NCI-H524 treated with DMSO at 0.1 percent for 48 hours (cell line): ENCODE measurements at places on chromosomes 12 and 14.

DNA sequence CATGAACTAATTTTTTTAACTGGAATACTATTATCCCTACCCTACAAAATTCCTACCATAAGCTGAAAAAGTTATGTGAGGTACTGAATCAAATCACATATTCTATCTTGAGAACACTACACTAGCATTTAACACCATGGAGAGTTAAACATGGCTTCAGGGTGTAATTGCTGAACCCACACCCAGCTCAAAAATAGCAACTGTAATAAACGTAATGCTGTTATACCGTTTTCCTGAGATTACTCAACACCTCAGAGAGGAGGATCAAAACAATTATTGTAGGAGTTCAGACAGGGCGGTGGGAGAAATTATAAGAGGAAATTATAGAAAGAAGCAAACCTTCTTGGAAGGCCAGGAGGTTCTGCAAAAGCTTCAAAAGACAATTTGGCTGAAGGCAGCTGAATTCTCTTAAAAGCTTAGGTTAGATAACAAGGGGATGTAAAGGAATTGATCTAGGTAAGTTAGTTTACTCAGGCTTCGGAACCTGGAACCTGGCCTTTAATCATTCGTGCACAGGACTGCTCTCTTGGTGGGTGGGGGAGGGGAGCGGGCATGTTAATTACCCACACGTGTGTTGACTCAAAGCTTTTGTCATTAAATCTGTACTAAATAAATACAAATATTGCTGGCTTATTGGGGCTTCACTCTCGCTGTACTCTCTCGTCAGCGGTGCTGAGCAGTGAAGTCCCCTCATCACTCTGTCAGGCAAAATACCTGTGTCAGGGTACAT, 12.1 kb upstream of the IPO8 start:
- DNase-seq = no peak

DNA sequence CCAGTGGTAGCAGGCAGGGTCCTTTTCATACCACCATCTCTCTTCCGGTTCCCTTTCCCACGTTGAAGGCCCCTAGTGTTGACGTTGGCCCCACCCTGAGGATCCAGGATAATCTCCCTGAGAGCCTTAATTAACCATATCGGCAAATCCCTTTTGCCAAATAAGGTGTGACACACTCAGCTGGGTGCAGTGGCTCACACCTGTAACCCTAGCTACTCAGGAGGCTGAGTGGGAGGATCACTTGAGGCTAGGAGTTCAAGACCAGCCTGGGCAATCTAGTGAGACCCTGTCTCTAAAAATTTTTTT, 2.8 kb upstream of the TMEM119 start:
- DNase-seq = no peak

DNA sequence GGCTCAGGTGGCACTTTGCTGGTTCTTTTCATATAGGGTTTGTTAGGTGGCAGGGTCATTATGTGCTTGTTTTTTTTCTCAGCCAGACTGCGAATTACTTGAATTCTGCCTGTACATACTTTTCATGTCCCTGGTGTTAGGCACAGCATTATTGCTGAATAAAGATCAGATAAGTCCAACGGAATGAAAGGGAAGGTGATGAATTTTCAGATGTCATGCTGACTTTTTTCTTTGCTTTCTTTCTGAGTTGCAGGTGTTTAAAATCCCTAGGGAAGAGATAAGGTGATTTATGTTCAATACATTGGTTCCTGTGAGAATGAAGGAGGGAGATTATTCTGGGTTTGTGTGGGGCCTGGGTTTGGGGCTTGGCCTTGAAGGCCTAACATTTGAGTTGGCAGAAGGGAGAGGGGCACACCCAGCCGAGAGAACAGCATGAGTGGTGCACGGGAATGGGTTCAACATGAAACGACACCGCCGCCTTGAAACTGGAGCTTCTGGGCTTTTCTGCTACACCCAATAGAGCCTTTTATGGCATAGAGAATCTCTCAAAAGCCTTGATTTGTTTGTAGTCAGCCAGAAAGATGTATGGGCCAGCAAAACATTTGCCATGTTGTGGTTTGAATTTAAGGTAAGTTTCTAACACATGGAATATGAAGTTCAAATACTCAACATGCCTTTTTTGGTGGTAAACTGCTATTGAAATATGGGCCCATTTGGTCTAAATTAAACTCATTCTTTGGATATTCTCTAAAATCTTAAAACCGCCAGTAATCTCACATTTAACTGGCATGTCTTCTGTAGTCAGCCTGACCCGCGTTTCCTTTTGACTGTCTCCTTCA, 477.0 kb downstream of the PCNX1 start:
- DNase-seq = no peak

DNA sequence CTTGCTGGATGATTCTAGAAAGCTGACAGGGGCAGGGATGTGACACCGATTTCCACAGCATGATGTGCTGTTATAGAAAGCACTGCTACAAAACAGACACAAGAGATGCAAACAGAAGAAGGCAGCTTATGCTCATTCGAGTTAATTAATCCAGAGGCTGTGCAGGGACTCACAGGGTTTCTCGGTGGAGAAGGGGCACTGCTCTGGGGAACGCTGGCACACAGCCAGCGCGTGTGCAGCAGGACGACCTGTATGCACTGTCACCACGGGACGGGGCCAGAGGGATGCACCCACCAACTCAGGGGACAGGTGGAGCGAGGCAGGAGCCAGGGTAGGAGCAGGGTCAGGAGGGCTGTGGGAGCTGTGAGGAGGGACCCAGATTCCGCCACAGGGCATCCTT, 143.5 kb downstream of the RIMBP2 start:
- no peak for DNase-seq

- peak; percentile 45 for DNase-seq
Measured at GRCh38 chr14:99568567-99569560, 35.1 kb downstream of the CCDC85C start.

DNA sequence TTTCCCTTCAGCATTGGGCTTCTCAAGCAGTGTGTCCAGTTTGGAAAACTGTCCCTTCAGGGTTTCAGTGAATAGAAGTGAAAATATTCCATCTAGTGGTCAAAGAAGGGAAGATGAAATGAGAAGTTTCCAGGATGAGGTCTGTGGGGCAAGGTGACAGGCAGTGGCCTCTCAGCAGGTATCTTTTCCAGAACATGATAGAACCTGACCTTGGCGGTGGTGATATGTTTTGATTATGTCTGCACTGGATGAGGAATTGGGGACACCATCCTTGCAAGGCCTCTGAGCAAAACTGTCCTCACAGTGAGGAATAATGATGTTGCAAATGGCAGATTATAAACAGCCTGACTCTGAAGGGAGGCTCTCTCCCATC, 4.7 kb downstream of the GPX2 start:
- DNase-seq = no peak

DNA sequence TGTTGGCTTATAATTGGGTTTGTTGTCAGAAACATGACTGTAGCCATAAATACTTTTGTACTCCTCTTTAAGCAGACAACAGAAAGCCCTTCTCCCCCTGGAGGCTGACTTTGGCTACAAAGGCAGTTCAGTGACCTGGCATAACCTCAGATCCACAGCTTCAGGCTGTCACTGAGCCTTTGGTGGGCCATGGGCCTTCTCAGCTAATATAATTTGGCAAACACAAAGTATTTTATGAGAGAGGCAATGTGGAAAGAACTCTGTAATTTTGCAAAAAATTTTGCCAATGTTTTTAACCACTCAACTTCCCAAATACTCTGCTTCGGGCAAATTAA, 15.5 kb upstream of the MGP start:
- no peak for DNase-seq

GRCh38 chr12:11762723-11763326, 113.4 kb downstream of the ETV6 start:
- no peak for DNase-seq

DNA sequence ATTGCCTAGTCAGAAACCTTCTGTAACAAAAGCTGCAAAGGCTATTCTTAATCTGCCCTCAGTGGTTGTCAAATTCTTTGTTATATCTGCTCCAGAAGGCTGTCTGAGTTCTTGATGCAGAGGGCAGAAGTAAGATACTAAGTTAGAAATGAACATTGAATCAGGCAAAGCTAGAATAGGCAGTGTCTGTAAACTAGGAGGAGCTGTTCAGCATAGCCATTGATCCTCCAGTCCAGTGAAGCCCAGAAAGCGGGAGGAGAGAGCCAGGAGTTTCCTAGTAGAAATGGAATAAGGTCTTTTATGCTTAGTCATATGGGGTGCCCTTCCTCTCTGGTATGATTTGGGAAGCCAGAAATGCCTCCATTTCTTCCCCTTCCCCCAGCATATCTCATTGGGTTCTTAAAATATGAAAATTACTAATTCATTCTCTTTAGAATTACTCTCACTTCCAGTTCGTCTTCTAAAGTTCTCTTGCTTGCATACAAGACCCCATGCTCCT, 76.2 kb downstream of the APAF1 start:
- no peak for DNase-seq

DNA sequence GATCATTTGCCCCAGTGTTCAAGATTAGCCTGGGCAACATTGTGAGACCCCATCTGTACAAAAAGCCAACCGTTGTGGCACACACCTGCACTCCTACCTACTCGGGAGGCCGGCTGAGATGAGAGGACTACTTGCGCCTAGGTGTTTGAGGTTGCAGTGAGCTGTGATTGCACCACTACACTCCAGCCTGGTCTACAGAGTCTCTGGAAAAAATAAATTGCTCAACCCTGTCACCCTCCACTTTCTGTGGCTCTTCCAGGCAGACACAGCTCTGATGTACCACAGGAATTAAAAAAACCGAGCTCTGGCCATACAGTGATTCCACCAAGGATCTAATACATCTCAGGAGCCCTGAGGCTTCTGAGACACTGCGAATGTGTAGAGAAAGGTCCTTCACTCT, 14.4 kb downstream of the TIMELESS start:
- no peak for DNase-seq

- no peak for DNase-seq
Measured at GRCh38 chr12:53659571-53659981, 16.3 kb downstream of the ATP5MC2 start.

- peak; percentile 11 for DNase-seq
Measured at GRCh38 chr12:26126340-26127284, 1.8 kb upstream of the BHLHE41 start.

GRCh38 chr14:51337520-51337919, 97.5 kb downstream of the TMX1 start:
- DNase-seq = no peak

GRCh38 chr12:124422142-124422569, 127.3 kb downstream of the RFLNA start:
- no peak for DNase-seq

- DNase-seq = no peak
Measured at GRCh38 chr14:30988509-30988908, 36.9 kb upstream of the AP4S1 start.

- no peak for DNase-seq
Measured at GRCh38 chr14:103136388-103137271, 13.4 kb downstream of the TNFAIP2 start.

DNA sequence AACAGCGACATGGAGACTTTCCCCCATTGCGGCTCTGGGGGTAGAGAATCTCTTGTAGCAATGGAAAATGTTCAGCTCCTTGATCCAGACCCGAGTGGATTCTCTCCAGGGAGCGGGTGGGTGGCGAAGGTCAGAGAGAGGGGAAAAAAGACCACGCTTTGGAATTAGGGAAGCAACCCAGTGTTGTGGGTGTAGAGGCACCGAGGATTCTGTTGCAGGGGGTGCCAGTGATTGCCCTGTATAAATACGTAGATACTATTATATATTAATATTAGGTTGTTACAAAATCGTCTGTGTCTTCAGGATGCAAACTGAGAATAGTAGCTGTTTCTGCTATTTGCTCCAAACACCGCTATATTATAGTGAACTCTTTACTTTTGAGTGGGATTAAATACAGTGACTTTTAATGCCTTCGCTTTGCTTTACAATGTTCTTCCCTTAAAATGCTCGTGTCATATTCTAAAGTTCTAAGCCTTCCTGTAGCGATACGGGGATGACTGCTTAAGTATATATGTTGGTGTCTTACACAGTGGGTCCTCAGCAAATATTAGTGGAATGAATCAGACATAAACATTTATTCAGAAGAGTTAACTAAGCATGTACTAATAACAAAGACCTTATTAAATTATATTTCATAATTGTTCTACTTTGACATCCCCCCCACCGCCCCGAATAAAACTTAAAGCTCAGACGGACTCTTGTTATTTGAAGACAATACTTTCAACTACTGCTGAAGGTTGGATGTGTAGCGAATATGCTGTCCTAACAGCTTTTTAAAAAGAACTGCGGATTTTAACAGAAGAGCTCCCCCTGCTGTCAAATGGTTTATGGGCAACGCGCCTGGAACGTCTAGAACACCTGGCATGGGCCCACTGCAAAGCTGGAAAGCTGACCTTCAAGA, 136.4 kb upstream of the KRAS start:
- DNase-seq = peak; percentile 36

GRCh38 chr14:92437729-92438285, 75.8 kb upstream of the RIN3 start:
- no peak for DNase-seq

GRCh38 chr14:73168691-73169090, 32.4 kb downstream of the PSEN1 start:
- DNase-seq = no peak

DNA sequence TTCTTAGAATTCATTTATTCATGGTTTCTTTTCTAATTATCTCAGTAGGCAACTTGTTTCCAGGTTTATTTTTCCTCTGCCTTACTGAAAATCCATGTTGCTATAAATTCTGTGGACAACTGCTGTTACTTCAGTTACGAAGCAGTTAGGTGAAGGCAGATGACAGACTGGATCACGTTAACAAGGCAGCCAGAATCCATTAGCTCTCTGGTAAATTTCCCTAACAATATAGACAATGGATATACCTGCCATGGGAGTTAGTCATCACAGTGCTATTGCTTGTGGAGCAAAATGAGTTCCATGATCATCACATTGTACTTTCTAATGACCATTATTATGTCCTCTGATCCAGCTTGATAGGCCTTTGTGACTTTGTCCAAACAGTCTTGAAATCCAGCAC, 291.5 kb downstream of the NELL2 start:
- DNase-seq = no peak

- no peak for DNase-seq
Measured at GRCh38 chr12:123058980-123059379, 78.5 kb downstream of the ARL6IP4 start.

DNA sequence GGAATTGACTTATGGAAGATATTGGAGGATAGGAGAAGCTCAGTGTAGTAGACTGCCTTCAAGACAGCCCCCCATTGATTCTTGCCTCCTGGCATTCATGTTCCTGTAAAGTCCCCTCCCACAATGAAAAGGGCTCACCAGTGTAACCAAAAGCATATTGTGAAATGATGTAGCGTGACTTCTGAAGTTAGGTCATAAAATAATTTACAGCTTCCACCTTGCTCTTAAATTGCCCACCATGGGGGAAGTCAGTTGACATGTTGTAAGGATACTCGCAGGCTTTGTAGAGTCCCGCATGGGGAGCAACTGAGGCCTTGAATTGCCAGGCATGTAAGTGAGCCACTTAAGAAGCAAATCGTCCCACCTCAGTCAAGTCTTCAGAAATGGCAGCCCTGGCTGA, 25.1 kb downstream of the GTSF1 start:
- no peak for DNase-seq

DNA sequence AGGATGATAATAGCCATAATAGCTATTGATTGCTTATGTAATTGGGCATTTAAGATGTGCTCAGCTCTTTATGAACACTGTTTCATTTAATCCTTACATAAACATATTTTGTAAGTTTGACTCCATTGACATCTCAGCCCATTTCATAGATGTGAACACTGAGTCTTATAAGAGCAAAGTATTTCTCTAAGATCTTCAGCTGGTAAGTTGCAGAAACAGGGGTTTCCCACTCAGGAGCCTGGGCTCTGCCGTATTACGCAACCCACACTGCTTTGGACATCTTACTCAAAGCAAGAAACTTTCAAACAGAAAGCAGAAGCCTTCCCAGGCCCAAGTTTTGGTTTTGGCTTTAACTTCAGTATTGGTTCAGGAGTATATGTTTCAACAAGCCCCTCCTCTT, 705.1 kb downstream of the MED13L start:
- DNase-seq = no peak

- DNase-seq = no peak
Measured at GRCh38 chr12:19410211-19410610, 29.1 kb upstream of the AEBP2 start.
